ENCODE measurements at places on chromosomes 6 and 20. TPM values are rescaled to one million over a fixed set of nuclear protein-coding genes. Genes with fewer than 3 reads are reported as not detected.

PSMB9 gene
- total RNA-seq: 19.7 TPM

MATN4 gene
- not detected for total RNA-seq

PRRT1 gene
- total RNA-seq: 3.2 TPM

RIMS4 gene
- 1.7 TPM for total RNA-seq

BPIFB6 gene
- not detected for total RNA-seq

BMP2 gene
- 8.9 TPM for total RNA-seq

MEA1 gene
- 58.2 TPM for total RNA-seq

- peak; percentile 56 for ATAC-seq
These were observed 222.8 kb downstream of the LY86 start for GRCh38 chr6:6811128-6812009.

DNA sequence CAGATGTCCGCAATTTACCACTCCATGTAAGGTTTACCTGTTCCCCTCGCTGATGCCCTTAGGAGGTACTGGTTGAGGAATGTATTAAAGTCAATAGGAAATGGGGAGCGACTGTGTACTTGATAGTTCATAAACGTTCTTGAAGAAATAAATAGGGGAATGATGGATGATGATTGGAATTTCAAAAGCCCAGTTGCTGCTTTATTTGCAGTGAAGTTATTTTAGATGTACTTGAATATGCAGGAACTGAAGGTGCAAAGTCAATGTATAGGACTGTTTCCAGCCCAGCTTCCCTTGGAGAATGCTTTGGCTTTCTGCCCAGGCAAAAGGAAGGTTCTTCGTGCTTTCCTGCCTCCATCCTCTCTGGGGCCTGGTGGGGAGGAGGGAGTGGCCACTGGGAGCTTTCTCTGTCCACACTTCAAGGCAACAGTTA lies 19.8 kb downstream of the ADGRF5 start:
- no peak for ATAC-seq

DNA sequence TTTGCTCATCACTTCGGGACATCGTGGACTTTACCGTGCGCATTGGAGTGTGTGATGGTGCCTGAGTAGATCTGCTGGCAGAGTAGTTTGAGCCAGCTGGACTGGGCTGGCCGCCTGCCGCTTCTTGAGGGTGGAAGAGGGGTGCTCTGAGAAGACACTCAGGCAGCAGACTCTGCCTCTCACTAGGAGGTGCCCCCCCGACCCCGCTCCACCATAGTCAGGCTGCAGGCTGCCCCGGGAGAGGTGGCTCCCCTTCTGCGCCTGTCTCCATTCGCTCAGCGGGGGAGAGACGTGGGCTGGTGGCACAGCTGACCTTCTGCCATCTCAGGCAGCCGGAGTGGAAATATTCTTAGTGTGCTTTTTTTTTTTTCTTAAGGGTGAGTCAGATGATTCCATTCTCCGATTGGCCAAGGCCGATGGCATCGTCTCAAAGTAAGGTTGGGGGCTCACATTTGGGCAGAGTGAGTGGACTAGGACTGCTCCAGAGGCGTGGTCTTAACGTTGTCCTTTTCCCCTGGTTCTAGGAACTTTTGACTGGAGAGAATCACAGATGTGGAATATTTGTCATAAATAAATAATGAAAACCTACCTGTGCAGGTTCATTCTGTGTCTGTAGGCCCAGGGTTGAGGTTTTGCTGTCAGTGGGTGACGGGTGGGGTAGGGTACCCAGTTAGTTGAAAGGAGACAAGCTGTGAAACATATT lies 1.2 kb downstream of the RPS21 start:
- no peak for ATAC-seq

DNA sequence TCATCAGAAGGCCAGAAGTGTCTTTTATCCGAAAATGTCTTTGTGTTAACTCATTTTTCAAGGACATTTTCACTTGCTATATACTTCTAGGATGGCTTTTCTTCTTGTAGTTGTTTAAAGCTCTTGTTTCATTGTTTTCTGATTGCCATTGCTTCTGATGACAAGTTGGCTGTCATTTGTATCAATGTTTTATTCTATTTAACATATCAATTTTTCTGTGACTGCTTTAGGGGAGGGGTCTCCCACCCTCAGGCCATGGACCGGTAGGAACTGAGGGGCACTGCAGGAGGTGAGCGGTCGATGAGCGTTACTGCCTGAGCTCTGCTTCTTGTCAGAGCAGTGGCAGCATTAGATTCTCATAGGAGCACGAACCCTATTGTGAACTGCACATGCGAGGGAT lies 65.8 kb downstream of the AK9 start:
- no peak for ATAC-seq

DNA sequence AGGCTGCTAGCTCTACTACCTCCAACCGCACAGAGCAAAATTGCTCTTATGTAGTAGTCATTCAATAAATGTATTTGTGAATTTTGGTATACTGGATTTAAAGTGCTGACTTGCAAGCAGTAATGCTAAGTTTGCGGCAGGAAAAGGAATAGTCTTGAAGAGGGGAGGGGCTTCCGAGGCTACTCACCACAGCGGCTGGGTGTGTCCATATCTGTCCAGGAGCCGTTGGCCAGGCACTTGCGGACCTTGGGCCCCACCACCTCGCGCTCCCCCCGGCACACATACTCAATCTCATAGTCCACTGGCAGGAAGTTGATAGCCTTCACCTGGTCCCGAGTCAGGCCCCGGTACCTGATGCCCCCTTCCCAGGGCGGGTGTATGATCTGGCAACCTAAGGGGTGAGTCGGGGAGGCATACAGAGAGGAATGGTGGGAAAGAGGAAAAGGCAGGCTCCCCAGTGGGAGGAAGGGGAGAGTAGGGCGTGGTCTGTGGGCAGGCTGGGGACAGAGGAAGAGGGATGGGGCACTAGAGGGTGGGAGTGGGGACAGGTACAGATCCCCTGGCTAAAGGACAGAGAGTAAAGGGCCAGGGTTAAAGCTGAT lies 1.7 kb downstream of the GABBR1 start:
- ATAC-seq: no peak

GRCh38 chr6:113620386-113620785 lies 236.8 kb upstream of the MARCKS start:
- ATAC-seq: no peak

DNA sequence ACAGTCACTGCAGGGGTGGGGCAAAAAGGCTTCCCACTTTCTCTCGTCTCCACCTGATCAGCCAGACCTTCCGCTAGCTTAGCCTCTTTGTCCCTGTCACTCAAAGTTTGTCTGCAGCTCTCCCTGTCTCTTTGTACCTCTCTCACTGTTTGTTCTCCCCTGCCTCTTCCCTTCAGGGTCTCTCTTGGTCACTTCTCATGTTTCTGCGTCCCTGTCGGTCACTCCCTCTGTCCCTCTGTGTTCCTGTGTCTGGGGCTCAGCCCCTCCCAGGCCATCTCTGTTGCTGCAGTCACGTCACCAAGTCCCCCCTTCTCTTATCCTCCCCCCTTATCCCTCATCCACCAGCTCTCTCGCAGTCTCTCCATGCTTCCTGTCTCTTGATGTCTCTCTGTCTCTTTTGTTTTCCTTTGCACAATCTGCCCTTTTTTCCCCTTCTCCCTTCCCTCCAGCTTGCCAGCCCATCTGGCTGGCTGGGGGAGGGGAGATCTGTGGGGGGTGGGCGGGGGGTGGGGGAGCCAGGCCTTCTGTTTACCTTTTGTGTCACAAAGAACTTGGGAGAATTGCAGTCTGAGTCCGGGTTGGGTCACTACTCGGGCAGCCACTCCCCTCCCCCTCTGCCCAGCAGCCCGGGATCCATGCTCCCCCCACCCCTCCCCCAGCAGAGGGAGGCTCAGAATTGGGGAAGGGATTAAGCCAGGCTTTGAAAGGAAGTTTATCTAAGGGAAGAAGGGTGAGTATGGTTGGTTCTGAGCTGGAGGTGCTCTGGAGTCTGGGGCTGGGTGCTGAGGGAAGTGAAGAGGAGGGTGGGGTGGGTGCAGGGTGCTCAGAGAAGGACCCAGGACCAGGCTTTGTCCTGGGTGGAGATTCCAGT lies 32.3 kb downstream of the FOXP4 start:
- ATAC-seq: no peak

- ATAC-seq: no peak
These were observed 127.4 kb upstream of the DST start for GRCh38 chr6:56770011-56770520.

DNA sequence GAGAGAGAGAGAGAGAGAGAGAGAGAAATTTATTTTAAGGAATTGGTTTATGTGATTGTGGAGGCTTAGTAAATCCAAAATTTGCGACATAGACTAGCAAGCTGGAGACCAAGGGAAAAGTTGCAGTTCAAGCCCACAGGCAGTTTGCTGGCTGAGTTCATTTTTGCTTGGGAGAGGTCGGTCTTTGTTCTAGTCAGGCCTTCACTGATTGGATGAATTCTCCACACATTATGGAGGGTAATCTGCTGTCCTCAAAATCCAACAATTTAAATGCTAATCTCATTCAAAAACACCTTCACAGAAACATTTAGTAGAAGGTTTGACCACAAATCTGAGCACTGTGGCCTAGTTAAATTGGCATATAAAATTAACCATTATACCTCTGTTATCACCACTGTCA lies 439.6 kb downstream of the EPM2A start:
- ATAC-seq: no peak

DNA sequence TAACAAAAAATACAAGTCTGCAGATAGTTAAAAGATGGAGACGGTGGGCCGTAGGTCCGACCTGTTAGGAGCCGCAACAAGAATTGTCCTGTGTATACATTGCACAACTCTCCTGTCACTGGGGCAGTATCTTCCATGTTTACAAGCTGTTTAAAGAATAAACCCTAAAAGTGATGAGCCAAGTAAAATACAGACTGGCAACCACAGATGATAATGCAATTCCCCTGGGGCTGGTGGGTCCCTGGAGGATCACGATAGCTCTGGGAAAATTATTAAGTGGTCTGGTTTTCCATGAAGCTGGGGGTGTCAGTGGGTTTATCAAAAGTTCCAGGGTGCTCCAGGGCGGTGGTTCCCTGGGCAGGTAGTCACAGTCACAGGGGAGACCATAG lies 8.1 kb upstream of the FAM50B start:
- ATAC-seq: no peak

- ATAC-seq: no peak
These were observed 30.4 kb downstream of the C6orf89 start for GRCh38 chr6:36916126-36916525.

DNA sequence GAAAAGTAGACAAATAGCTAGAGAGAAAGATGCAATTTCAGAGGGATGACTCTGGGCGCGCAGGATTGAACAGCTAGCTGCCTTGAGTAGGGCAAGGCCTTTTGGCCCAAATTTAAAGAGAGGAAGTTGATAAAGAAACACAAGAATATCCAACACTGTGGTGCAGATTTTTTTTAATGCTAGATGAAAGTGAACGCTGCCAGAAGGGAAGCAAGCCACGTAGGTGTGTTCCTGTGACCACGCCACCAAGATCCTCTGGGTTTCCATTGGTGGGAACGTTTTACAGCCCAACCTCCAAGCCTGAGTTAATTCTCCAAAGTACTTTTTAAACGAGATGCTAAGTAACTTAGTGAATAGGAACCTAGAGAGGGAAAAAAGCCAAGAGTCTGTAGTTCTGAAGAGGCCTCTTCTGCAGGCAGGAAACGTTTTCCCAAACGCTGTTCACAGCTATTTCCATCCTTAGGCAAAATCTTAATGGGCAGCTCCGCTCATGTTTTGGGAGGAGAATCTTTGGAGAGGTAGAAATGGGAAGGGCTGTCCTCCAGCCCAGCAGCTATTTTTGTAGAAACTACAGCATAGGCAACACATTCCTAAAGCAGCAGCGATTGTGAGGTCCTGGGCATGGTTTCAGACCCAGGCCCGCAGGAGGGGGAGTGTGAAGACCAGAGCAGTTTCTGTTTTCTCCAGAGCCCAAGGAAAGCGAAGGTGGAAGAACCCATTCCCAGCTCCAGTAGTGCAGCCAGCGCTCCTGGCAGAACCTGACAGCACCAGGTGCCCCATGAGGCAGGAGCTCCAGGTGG lies 8.2 kb downstream of the LY86 start:
- no peak for ATAC-seq

GRCh38 chr6:168890306-168890980 lies 363.2 kb downstream of the THBS2 start:
- ATAC-seq: no peak

DNA sequence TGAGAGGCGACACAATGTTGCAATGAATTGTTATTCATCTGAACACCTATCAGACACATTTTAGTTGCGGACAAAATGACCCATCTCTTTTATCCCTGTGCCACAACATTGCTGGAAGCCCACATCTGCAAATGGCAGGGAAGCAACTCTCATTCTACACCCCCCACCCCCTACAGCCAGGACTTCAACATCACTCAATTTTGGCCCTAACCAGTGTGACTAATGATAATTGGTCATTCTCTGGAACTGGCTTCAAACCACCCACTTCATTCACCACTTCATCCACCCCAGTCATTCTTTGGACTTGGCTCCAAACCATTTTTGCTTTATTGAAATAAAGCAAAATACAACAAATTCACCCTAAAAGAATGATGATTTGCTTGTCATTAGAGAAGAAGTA lies 1.5 kb downstream of the GCM2 start:
- no peak for ATAC-seq

- no peak for ATAC-seq
These were observed 168.4 kb downstream of the WDR27 start for GRCh38 chr6:169533301-169534038.

GRCh38 chr20:57499676-57500075 lies 25.3 kb downstream of the CTCFL start:
- no peak for ATAC-seq

DNA sequence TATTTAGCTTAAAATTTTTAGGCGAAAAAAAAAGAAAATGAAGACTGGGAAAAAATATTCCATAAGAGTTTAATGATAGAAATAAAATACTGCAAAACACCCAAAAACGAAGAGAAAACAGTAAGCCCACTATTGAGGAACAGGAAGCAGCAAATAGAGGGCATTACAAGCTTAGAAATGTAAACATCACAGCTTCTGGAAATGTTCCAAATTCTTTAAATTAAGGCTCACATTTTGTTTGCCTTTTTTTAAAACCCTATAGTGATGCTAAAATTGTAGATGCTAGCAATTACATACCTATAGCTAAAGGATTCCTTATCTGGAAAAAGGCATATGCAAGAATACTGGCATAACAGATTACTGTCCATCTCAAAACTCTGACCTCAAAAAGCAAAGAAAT lies 248.6 kb downstream of the KHDRBS2 start:
- no peak for ATAC-seq

- ATAC-seq: no peak
These were observed 79.2 kb upstream of the PLN start for GRCh38 chr6:118468682-118469465.

- no peak for ATAC-seq
These were observed 23.0 kb upstream of the NFATC2 start for GRCh38 chr20:51565298-51566144.

DNA sequence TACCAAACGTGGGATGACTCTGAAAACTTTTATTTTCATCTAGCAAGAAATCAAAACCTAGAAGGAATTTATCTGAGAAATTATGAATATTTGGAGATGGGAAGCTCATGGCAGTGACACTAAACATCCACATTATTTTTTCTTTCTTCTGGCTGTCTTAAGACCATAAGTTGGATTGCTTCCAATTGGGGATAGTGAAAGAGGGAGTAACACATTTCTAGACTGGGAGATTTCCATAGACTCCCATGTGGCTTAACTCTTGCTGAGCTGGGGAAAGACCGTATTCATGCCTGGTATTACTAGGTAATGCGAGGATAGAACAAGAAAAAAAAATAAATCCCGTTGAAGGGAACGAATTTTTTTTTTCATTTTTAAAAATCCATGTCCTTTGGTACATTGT lies 120.0 kb downstream of the UTRN start:
- ATAC-seq: no peak
